ENCODE measurements at places on chromosomes 7 and 10.

DNA sequence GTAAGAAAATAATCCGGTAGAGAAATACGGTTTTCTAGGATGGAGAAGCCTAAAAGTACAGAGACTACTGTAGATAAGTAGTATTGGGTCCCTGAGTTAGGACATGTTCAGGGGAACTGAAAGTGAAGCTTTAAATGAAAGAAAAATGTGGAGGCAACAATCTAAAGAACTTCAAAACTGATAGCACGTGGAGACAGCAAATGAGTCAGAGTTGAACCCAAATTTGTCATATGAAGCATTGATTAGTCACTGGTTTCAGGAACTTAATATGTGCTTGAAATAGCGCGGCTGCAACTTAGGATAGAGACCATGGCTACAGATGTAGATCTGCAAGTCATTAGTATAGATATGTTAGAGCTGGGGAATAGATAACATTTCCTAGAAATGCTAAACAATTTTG lies 1138.6 kb upstream of the SORCS1 start:
- no peak for DNase-seq

GRCh38 chr7:70571403-70571934 lies 560.5 kb upstream of the GALNT17 start:
- no peak for DNase-seq

DNA sequence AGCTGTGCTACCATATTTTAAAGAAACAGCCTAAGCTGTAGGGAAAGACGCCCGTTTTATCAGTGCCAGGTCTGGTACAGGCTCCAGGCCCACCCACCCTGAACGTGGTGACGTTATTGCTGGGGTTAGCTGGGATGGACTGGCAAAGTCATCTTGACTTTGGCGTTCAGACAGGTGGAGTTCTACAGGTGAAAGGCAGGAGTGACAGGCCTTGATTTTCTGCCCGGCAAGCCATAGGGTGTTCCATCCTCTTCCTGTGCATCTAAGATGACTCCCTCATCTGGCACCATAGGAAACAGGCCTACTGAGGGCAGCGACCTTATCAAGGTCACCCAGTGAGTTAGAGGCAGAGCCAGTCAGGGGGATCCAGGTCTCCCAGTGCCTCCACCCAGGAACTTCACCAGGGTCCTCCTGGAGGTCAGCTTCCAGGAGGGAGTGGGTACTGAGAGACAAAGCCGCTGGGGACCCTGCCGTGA lies 41.6 kb downstream of the HK1 start:
- DNase-seq: no peak

DNA sequence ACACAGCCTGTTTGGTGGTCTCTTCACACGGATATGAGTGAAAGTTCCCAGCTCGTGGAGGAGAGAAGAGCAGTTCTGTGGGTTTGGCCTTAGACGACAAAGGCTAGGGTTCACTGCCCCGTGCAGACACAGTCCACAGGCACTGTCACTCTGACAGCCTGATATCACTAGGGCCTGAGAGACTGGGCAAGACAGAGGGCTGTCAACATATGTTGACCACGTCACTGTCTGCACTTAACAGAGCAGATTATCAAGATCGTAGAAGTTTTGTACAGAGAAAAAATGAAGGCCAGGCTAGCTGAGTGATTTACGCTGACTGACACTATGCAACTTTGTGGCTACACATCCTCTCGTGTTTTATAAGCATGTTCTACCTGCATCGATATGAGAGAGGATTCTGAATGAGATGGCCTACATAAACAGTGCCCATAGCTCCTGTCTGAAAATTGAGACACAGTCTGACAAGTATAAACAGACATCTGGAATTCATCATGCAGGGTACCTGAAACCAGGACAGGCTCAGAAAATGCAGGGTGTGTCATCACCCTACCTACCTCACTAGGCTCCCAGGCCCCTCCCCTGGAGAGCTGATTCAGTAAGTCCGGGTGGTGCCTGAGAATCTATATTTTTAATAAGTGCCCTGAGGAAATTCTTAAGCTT lies 120.0 kb downstream of the SGMS1 start:
- no peak for DNase-seq

DNA sequence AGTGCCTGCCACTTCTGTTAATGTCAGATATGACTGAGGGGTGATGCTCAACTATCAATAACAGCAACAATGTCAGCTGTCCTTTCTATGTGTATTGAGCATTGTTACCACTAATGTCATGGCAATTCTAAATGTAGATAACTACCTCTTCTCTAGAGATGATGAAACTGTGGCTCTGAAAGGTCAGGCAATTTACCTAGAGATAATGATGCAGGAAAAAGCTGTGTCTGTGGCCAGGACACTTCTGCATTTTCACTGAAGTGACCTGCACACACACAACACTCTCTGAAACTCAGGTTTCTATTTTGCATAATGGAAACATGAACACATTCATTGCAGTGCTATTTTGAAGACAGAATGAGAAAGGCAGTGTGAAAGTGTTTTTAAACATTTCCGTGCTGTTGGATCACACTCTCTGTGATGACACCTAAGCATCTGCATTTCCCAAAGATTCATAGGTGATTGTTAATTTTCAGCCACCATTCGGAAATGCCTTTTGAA lies 148.2 kb downstream of the KCND2 start:
- DNase-seq: no peak

DNA sequence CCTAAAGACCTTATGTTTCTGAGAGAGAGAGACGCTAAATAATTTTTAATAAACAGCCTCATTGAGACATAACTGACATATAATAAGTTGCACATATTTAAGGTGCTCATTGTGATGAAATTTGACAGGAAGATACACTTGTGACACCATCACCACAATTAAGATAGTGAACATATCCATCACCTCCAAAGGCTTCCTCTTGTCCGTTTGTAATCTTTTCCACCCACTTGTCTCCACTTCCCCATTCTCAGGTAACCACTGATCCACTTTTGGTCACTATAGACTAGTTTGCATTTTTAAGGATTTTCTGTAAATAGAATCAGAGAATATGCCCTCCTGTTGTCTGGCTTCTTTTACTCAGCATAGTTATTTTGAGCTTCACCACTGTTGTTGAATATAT lies 195.1 kb upstream of the WDR11 start:
- DNase-seq: no peak

DNA sequence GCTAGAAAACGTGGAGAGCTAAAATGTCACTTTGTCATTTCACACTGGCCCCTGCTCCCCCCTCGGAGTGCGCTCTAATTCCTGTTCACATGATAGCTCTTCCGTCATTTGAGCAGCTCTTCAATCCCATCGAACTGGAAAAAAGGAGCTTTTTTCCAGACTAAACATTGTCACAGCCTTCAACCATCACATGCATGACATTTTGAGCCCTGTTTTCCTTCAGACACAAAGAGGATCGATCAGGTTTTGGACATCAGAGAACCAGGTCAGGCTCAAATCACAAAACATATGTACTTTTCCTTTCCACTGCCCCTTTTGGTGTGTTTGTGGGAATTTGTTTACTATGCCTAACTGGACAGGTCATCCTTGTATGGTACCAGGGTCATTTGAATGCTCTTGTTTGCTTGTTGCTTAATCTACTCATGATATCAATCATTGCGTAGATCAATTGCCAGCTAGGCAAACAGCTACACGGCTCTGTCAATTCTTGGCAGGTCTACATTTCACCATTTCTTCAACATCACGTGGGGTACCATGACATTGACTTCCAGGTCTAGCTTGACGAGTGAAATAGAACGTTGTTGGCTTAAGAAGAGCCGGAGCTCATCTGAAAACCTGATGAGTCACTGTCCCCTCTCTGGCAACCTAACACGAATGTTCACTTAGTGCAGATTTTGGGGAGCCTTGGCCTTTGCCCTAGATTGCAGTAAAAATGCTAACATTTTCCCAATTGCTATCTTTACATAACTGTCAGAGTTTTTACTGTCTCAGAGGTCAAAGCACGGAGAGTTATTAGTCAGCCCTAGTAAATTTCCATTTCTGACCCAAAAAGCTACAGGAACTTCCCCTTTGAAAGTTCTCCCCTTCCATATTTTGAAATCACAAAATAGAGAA lies 87.3 kb downstream of the LYZL2 start:
- DNase-seq: no peak

DNA sequence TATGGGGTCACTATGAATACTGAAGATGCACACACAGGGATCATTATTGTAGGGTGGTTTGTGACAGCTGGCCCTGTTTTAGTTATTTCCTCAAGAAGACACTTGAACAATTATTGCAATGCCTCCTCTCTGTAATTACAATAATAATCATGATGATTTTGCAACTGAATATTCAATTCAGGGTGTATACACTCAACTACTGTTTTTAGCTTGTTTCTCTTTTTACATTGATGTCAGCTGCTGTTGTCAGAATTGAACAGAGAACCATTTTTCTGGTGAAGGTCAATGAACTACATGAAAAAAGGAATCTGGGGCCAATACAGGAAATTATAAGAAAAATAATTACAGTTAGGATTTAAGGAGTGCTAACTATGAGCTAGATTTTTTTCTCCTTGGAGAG lies 28.6 kb upstream of the MKLN1 start:
- DNase-seq: no peak

- DNase-seq: no peak
Observed at GRCh38 chr7:76997381-76998284, 34.5 kb downstream of the SPDYE17 start.

- no peak for DNase-seq
Observed at GRCh38 chr10:58942724-58943123, 233.7 kb upstream of the PHYHIPL start.

DNA sequence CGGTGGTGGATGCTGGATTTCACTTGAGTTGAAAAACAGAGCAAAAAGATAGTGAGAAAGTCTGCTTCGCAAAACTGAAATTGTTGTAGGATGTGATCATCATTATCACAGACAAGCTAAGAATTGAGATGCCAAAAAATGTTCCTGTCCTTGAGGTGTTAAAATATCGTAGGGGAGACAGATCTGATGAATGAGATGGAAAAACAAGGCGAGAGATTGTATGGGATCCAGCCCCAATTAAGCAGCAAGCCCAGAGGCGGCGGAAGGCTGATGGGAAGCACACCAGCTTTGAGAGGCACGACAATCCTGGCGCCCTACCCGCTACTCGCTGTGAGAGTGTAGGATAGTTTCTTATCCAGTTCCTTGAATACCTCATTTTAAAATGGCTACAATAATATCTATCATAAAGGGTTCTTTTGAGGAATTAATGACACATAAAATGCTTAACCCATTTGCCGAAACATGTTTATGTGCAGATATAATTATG lies 131.1 kb upstream of the PTN start:
- no peak for DNase-seq

DNA sequence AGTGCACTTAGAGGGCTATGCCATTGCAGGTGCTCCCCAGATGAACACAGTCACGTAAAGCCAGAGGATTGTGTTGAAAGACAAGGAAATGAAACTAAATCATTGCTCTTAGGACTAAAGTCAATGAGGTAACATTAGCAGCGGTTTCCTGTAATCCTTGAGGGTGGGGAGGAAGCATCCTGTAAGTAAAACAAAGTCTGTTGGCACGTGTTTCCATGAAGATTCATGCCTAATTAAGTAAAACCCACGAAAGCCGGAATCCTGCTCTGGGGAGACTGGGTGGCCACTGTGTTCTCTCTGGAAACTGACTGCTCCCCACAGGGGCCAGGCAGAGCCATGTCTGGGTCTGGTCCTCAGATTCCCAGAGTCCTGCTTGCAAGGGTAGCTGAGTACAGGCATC lies 18.3 kb downstream of the STEAP1B start:
- no peak for DNase-seq

GRCh38 chr10:44696496-44696895 lies 214.6 kb upstream of the TMEM72 start:
- no peak for DNase-seq

GRCh38 chr7:13910805-13911551 lies 78.5 kb downstream of the ETV1 start:
- DNase-seq: no peak

DNA sequence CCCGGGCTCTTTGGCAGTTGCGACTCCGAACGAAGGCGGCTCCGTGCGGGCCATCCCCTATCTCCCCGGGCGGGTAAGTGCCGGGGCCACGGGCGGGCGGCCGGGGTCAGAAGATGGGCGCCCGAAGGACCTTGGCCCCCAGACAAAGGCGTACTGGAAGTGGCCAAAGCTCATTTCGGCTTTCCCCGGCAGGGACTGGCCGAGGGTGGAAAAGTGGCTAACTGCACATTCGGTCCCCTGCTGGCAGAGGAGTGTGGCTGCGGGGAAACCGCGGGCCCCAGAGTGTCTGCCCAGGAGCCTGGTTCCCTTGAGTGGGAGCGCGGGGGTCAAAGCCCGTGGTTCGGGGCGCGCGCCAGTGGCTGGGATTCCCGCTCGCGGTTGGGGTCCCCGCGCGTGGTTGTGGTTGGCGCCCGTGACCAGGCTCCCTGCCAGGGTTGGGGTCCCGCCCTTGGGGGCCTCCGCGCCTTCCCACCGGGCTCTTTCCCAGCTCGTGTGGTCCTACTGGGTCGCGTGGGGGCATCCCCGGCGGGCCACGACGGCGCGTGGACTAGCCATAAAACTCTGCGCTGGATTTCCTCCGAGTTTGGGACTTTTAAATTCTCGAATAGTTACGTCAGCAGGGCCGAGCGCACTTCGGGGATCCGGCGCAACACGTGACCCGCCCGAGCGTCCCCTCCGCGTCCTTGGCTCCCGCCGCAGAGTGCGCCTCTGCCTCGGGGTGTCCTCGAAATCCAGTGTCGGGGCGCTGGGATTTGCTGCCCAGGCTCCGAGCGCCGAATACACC lies 124.4 kb downstream of the TACC2 start:
- DNase-seq: no peak

DNA sequence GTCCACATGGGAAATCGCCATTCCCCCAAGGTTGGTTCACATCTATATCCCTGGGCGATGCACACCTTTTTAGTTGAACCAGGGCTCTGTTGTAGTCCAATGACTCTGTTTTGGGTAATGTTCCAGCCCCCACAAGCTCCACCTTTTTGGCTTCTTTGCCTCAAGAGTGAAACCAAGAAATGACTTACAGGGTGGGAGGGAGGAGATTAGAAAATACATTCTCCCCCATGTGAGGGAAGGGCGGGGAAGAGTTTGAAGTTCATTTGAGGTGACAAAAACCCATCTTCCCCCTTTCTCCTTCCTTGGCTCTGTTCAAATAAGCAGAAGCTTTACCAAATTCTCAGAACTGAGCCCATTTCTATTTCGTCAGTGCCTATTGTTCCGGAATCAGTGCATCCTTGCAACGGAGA lies 82.8 kb downstream of the GATA3 start:
- no peak for DNase-seq

All from dorsolateral prefrontal cortex (tissue), 122 donors.